ENCODE measurements at places on chromosomes 2 and 18.

- no peak for DNase-seq
Measured at GRCh38 chr18:45149712-45150111, 465.6 kb upstream of the SLC14A2 start.

- no peak for DNase-seq
Measured at GRCh38 chr18:24003903-24004640, 10.5 kb upstream of the TTC39C start.

- no peak for DNase-seq
Measured at GRCh38 chr2:236833501-236834073, 252.1 kb upstream of the COPS8 start.

GRCh38 chr2:186060744-186061440, 322.3 kb downstream of the FSIP2 start:
- no peak for DNase-seq

- no peak for DNase-seq
Measured at GRCh38 chr18:48840491-48840877, 110.3 kb downstream of the SMAD7 start.

DNA sequence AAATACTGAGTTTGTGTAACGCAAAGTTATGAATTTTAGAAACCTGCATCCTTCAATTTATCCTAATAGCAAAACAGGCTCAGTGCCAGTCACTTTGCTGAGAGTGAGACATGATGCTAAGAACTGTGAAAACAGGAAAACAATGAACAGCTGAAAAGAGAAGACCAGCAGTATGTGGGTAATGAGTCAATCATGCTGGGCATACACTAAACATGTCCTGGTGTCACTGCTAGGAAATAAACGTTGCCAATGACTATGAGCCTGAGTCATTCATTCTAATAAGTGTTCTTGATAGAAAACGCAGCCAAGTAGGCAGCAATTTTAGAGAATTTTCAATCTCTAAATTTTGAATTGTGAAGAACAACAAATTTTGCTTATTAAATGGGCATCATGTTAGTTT, 237.3 kb downstream of the GALR1 start:
- DNase-seq, result no peak

DNA sequence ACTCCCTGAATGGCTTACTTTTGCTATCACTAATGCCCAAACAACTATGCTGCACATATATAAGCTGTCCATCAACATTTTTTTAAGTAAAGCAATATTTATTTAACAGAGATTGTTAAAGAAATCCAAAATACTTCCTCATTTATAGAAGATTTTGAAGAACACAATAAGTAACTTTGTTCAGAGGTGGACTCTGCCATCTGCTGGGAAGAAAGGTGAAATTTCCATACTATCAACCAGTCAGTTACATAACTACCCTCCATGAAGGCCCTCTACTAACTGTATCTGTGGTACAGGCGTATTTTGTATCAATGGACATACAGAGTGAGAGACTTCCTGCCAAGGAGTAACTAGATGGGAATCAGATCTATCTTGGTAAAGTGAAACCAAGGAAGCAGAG, 106.0 kb downstream of the DTNB start:
- DNase-seq, result peak; percentile 45

- DNase-seq, result no peak
Measured at GRCh38 chr2:174327841-174328113, 7.0 kb upstream of the SP9 start.

- no peak for DNase-seq
Measured at GRCh38 chr18:70290482-70291294, 1.8 kb downstream of the SOCS6 start.

DNA sequence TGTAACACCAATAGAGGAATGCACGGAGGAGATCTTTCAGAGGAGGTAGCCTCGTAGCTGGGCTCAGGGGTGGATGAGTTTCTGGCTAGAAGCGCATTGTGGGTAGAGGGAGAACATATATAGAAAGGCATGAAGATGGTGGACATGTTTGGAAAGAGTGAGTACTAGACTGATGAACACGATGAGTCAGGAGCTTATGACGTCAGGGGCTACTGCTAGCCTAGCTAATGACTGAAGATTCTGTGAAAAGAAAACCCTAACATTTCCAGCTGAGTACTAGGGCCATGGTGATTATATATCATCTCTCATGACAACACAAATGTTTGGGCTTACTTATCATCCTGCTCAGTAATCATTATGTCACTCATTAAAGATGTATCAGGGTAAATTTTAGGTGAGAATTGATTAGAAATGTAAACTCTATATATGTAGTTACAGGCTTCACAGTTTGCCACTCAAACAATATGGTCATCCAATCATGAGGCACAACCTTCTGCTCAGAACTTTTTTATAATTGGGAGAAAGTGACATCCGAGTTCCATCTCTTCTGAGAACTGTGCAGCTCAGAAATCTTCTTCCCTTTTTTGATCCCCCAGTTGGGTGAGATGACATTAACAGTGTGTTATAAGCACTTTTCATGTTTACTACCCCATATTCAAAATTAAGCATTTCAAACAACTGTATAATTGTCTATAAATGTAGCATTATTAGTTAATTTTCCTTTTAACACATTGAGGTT, 22.2 kb upstream of the IL1RN start:
- no peak for DNase-seq

GRCh38 chr2:147479358-147479757, 365.5 kb upstream of the ACVR2A start:
- DNase-seq, result no peak

- DNase-seq, result no peak
Measured at GRCh38 chr2:55869637-55870325, 53.8 kb downstream of the EFEMP1 start.

DNA sequence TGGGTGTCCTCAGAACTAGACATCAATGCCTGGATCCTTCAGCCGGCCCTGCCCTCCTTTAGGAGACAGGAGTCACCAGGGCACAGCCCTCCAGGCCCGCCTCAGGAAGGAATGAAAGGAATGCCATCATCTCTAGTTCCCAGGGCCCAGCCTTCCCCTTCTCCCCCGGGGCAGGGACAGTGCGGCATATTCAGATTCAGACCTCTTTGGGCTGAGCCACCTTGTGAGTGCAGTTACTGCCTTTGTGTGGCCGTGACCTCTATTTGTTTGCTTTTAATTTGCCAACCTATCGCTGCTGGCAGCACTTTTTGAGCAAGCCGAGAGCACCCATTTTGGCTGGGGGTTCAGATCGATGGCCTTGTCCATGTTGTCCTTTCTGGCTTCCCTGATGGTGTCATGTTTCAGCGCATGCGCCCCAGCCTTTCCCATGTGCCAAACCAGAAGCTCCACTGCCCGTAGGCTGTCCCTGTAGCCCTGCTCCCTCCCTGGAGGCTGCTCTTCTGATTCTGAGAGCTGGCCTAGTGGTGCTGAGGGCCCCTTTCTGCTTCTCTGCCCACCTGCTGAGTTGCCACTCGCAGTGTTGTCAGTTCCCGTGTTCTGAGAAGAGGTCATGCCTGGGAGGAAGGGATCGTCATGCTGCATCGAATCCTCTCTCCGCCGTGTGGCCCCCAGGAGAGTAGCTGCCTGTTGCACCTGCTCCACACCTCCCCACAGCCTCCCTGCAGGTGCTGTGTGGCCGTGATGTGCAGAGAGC, 10.9 kb downstream of the ANKRD23 start:
- DNase-seq, result peak; percentile 46

DNA sequence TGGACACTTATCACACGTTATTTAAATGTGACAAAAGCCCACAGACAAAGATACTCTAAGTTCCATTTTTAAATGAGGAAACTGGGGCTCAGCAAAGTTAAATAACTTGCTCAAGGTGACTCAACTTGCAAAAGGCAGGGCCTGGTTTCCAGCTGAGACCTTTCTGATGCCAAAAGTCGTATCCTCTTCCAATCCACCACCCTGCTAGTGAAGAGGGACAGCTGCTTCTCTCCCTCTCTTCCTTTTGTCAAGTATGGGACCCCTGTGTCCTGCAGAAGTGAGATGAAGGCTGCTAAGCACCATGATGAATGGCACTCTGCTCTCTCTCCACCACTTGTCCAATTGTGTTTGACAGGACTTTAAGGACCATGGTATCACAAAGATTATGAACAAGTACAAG, 140.9 kb downstream of the DYM start:
- DNase-seq, result no peak

GRCh38 chr18:36089001-36089400, 21.6 kb upstream of the RPRD1A start:
- no peak for DNase-seq

DNA sequence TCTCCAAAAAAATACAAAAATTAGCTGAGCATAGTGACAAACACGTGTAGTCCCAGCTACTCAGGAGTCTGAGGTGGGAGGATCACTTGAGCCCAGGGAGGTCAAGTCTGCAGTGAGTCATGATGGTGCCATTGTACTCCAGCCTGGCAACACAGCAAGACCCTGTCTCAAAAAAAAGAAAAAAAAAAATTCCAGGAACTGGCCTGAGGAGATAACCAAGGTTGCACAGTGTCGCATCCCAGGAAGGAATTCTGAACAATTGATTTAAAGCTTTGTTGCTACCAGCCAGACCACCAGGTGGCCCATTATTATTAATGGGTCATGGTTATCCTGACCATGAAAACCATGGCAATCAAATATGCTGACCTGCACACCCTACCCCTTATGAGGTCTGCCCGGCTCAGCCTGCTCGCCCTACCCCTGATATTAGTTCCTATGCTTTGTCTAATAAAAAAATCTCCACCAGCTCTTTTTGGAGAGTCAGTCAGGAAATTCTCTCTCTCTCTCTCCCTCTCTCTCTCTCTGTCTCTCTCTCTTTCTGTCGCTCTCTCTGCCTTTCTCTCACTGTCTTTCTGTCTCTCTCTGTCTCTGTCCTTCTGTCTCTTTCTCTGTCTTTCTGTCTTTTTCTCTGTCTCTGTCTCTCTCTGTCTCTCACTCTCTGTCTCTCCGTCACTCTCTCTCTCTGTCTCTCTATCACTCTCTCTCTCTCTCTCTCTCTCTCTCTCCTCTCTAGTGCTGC, 73.7 kb downstream of the NCAPH start:
- DNase-seq, result no peak

DNA sequence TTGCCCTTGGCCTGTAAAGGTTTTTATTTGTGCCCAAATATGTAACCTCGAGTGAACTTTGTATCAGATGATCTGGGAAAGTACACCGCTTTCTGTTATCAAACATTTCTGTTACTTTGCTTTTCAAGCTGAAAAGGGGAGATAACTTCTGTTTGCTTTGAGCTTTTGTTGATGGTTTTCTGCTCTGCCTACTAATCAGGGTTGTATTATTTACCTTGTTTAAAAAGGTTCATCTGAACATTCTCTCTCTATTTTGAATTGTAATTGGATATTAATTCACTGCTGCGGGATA, 79.4 kb downstream of the XRCC5 start:
- peak; percentile 12 for DNase-seq

DNA sequence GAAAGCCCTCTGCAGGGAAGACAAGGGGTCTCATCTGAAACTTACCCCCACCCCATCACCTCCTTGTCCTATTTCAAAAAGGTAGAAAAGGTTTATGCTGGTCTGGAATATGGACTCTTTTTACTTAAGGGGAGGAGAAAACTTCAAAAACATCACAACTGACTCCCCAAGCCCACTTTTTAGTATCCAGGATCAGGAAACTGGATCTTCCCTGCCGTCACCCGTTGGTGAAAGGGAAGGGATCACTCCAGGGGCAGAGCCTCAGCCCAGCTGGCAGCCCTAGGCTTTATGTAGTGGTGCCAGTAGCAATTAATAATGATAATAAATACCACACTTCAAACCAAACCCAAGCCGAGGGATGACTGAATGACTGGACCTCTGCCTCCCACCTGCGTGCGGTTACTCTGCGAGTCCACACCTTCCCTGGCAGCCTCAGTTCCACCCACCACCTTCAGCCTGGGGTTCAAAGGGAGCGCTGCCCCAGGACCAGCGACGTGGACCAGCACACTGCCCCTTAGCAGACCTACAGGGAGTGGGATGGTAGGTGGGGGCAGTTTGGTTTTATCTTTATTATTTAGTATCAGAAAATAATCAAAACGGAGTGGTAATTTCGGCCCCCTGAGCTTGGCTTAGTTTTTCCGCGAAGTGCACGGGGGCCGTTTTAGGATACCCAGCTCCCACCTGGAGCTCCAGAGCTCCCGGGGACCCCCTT, 4.9 kb upstream of the GATA6 start:
- DNase-seq, result no peak

DNA sequence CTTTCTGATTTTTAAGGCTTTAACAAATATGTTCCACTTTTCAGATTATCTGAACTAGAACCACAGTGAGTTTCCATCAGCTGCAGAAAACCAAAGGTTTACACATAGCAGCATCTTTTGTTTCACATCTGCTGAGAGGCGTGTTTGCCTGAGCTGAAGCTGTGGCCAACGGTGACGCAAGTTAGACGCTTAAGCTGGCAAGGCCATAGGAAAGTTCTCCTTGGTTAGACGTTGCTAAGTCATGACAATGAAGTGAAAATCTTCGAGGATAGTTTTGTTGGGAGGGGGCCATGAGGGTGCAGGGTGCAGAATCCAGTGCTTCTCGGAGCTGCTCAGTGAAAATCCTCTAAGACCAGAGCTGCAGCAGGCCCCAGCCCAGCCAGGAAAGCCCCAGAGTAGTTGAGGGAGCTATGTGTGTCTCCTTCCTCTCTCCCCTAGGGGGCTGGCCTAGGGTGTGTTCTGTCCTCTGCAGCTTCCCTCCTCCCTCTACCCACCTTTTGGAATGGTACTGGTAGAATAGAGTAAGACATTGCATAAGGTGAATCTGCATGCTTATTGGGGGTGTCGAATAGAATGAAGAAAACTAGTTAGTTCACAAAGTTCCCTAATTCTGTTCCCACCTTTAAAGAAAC, 105.4 kb downstream of the FHOD3 start:
- no peak for DNase-seq

Data from HuH-7 (cell line).